ENCODE measurements at places on chromosomes 16 and 17. TPM values are rescaled to one million over a fixed set of nuclear protein-coding genes. Genes with fewer than 3 reads are reported as not detected.

GRCh38 chr17:65020284-65020683, 36.3 kb downstream of the GNA13 start:
- peak; percentile 77 for DNase-seq

TMUB2 gene
- 33.9 TPM for total RNA-seq

CLEC3A gene
- not detected for total RNA-seq

ENPP7 gene
- total RNA-seq = not detected

GRCh38 chr17:42387661-42388380, 421 bp downstream of the STAT3 start:
- DNase-seq = no peak

Data from HFFc6 (cell line).